ENCODE measurements at places on chromosomes 6 and 20. TPM values are rescaled to one million over a fixed set of nuclear protein-coding genes. Genes with fewer than 3 reads are reported as not detected.

DNA sequence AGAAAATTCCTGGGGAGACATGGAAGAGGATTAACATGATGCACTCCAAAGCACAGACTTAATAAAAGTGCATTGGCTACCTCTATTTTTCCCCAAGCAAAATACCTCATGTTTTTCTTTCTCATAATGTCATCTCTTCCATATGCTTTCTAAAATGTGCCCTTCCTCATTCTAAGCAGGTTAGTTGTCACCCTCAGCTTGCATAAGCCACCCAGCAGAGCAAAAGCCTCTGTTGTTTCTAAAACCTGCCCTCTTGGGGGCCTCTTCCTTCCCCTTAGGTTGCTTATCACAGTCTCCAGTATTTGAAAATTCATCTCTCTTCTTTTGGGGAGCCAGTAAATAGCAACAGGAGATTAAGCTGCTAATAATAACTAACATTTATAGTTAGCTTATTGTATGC lies 183.6 kb upstream of the FLRT3 start:
- no peak for DNase-seq

Gene DDX39B
- 404 TPM for total RNA-seq

Gene PTCHD4
- total RNA-seq: 4.2 TPM

Gene MACROD2
- total RNA-seq: 25.8 TPM

- DNase-seq: no peak
Measured at GRCh38 chr6:69044534-69044933, 409.5 kb downstream of the ADGRB3 start.

Gene VPS52
- 49.3 TPM for total RNA-seq

DNA sequence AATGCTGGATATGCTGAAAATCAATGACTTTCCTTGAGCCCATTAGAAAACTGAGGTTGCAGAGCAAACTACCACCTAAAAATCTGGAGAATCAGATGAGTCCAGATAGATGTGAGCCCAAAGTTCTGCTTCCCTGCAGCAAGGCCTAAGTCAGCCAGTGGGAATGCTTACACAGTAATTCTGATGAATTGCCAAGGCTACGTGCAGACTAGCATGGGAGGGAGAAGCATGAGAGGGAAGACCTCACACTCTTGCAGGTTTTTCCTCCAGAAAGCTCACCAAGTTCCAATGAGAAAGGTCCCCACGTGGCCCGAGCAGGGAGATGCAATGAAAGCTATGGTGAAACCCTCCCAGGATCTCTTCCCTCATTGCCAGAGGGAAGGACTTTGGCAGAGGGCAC lies 104.8 kb upstream of the SIRPA start:
- DNase-seq: no peak

- DNase-seq: no peak
Measured at GRCh38 chr6:112752305-112752704, 405.2 kb downstream of the RFPL4B start.

Gene SLC22A2
- 6.7 TPM for total RNA-seq

Gene HNF4A
- 0.22 TPM for total RNA-seq

Gene SALL4
- total RNA-seq: 2.3 TPM

GRCh38 chr20:57868310-57868709 lies 158.5 kb upstream of the PMEPA1 start:
- DNase-seq: no peak

Gene SAMD10
- total RNA-seq: 6.9 TPM

- DNase-seq: no peak
Measured at GRCh38 chr6:46281110-46281509, 110.3 kb upstream of the ENPP5 start.

GRCh38 chr6:150231525-150231850 lies 88.6 kb downstream of the PPP1R14C start:
- DNase-seq: no peak

DNA sequence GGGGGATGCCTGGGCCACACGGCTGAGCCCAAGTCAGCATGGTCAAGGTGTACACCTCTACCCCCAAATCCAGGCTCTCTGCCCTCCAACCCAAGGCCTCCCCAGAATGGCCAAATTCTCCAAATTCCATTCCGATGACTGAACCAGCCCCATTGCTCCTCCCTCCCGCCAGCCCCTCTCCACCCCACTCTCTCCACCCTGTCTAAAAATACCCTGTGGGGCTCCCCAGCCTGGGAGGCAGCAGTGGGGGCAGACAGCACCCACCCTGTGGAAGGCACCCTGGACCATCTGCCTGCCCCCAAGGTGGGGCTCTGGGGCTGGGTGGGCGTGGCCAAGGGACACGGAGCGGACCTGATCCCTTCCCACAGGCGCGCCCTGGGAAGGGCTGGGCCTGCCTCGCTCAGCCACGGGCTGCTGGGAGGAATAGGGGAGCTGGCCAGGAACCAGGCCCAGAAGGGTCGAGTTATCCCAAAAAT lies 11.4 kb downstream of the TEAD3 start:
- no peak for DNase-seq

Gene MYL9
- 85.3 TPM for total RNA-seq

Gene OVOL2
- not detected for total RNA-seq
